Hematopoietic multipotent progenitor cell treated with erythropoietin and hydrocortisone succinate and interleukin-3 and kit ligand, for 17 days (in vitro differentiated cells): ENCODE measurements at places on chromosomes 16 and 17.

- no peak for DNase-seq
These were observed 560 bp downstream of the TELO2 start for GRCh38 chr16:1493746-1494094.

DNA sequence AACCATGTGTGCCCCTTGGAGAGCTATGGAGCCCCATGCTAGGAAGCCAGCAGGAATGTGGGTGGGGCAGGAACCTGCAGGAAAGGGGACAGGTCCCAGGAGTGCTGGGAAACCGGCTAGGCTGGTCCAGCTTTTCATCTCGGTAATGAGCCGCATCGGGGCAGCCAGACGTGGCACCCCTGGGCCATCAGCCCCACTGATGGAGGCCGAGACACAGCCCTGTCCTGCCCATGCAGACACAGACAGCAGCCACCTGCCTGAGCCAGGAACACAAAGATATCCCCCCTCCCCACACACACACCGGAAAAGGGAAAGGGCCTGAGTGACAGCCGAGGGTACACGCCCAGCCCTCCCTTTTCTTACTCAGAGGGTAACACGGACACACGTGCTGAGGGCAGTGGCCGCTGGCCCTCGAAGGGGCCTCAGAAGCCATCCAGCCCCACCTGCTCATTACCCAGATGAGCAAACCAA is 18.1 kb downstream of the PPL start:
- no peak for DNase-seq

DNA sequence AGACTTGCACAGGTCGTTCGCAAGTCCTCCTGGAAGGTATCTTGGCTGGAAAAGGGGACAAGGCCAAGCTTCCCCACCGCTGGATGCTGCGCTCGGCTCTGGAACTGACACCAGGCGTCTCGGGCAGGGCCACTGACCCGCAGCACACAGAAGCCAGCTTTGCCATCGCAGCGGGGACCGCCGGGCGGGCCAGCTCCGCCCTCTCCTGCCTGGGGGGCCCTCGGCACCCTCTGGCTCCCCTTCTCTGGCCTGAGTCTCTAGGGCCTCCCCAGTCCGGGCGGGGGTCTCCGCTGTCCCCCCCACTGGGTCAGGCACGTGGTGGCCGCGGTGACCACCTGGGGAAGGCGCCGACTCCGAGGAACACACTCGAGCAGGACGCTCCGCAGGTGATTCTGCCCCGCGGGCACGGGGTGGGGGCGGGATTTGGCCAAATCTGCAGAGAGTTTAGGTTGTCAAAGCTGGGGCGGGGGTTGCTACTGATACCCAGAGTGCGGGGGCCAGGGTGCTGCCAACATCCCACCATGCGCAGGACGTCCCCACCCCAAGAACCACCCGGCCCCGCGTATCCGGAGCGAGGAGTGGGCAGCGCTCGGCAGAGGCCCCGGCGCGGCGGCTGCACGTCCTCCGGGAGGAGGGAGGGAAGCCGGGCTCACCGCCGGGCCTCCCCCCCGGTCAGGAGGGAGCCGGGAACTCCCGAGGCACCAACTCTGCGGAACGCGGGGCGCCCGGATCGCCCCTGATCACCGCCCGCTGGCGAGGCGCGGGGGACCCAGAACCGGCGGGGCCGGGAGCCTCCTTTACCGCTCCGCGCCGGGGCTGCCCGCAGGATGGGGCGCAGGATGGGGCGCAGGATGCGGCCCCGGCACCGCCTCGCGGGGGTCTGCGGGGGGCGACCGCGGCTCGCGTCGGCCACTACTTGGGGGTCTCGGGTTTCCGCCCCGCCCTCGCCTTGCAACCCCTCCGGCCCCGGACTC is 744 bp upstream of the METRNL start:
- no peak for DNase-seq

- no peak for DNase-seq
These were observed 58.0 kb downstream of the NUP88 start for GRCh38 chr17:5361426-5361825.

GRCh38 chr17:33854596-33854995 is 400.5 kb upstream of the CCL2 start:
- no peak for DNase-seq

DNA sequence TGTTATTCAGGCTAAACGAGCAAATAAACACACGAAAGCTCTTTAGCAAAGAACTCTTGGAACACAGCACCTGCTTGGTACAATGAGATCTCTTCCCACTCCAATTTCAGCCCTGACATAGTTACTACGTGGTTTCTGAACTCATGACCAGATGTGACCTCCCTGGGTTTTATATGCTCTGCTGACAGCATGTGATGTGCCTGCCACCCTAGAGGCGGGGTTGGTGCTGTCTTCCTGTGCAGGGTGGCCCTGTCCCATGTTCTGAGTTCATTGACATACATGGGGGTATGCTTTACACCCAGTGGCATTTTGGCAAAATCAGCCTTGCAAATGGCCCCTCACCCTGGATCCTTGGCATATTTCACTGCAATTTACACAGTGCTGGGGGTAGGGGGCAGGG is 475.3 kb upstream of the ZFHX3 start:
- DNase-seq, result no peak

- no peak for DNase-seq
These were observed 17.1 kb downstream of the HIGD1B start for GRCh38 chr17:44864831-44865230.

- DNase-seq, result no peak
These were observed 25.7 kb downstream of the GSE1 start for GRCh38 chr16:85638695-85639409.

GRCh38 chr16:78684030-78684611 is 584.7 kb downstream of the WWOX start:
- no peak for DNase-seq

GRCh38 chr16:67914758-67915495 is 16.7 kb downstream of the CTRL start:
- no peak for DNase-seq

GRCh38 chr16:6602405-6602804 is 730.2 kb upstream of the RBFOX1 start:
- no peak for DNase-seq
